Peyer's patch (tissue), 4 donors: ENCODE measurements at places on chromosomes 4 and X.
A peak's percentile ranks its signal among the peaks of the same experiment; 100 is the strongest.

GRCh38 chr4:84857296-84857695 lies 109.2 kb downstream of the WDFY3 start:
- DNase-seq, result no peak

GRCh38 chrX:103495786-103496185 lies 23.5 kb downstream of the RAB40A start:
- DNase-seq, result no peak

- DNase-seq, result no peak
These were observed 63.5 kb upstream of the ARHGAP36 start for GRCh38 chrX:130994671-130995070.

- no peak for DNase-seq
These were observed 212.7 kb downstream of the CENPC start for GRCh38 chr4:67332627-67333026.

- DNase-seq, result no peak
These were observed 13.7 kb upstream of the AREG start for GRCh38 chr4:74431113-74431826.

DNA sequence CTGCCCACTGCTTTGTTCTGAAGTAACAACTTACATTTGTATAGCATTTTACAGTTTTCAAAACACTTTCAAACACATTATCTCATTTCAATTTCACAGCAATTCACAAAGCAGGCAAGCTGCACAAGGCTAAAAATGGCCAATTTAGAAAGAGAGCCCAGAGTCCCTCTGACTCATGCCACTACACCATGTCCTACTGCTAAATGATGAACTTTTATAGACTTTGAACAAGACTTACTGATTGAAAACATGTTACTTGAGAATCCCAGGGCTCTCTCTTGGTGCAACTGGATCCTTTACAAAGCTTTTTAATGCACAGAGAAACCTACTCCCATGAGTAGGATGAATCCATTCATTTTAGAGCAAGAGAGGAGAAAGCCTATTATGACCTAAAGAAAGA lies 5.8 kb upstream of the G3BP2 start:
- no peak for DNase-seq

- DNase-seq, result no peak
These were observed 1.0 kb upstream of the HTR2C start for GRCh38 chrX:114582698-114583395.

DNA sequence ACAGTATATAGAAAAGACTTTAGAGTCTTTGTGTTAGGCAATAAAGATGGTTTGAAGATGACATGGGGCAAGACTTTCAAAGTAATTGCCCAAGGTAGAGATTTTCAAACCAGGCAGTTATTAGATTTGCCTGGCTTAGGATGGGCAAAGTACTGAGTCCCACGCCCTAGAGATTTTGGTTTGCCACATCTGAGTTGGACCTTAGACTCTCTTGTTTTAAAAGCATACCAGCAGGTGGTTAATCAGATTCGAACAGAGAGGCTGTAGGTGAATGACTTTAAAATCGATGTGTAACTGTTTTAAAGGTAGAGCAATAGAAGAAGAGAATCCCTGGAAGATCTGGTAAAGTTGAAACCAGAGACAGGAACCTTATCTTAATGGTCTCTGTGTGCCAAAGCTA lies 121.5 kb downstream of the RAPGEF2 start:
- DNase-seq, result no peak

- DNase-seq, result no peak
These were observed 1.5 kb upstream of the CTBP1 start for GRCh38 chr4:1250527-1250812.

- no peak for DNase-seq
These were observed 49.8 kb upstream of the CYSLTR1 start for GRCh38 chrX:78377186-78377585.

- no peak for DNase-seq
These were observed 117.4 kb downstream of the DIPK2B start for GRCh38 chrX:45083314-45083713.

GRCh38 chr4:26878794-26879391 lies 18.3 kb downstream of the STIM2 start:
- DNase-seq, result no peak

- no peak for DNase-seq
These were observed 898.9 kb upstream of the EPHA5 start for GRCh38 chr4:66569228-66569627.

- no peak for DNase-seq
These were observed 109.8 kb downstream of the HMX1 start for GRCh38 chr4:8761824-8762205.

DNA sequence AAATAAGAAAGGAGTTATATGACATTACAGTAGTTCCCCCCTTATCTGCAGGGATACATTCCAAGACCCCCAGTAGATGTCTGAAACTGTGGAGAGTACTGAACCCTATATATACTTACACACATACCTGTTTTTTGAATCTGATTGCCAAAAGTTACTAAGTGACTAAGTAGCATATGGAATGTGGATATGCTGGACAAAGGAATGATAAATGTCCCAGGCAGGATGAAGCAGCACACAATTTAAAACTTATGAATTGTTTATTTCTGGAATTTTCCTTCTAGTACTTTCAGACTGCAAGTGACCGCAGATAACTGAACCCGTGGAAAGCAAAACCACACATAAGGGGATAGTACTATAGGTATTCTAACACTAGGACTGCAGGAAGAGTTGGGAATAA lies 22.7 kb downstream of the UGDH start:
- DNase-seq, result no peak

- no peak for DNase-seq
These were observed 227.5 kb upstream of the FGF13 start for GRCh38 chrX:138939038-138939437.

- DNase-seq, result no peak
These were observed 5.9 kb downstream of the ENAM start for GRCh38 chr4:70634482-70634881.

GRCh38 chrX:154719132-154719675 lies 31.7 kb downstream of the GAB3 start:
- DNase-seq, result no peak

GRCh38 chrX:23228950-23229448 lies 105.7 kb upstream of the PTCHD1 start:
- DNase-seq, result no peak

DNA sequence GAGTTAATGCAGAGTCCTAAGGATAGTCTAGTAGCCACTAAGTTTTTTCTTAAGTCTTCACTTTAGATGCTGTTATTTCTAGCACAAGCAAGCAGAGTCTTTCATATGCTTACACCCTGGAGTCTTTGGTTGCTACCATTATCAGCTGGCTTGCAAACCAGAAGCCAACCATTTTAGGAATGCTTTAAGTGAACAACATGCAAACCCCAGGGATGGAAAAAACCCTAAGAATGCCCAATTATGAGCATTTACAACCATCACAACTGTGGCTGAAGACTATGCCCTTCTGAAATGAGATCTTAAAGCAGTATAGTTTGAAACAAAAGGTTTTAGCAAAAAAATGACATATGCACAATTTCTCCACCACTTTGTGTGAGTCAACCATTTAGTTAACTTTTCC lies 6.6 kb downstream of the MID1IP1 start:
- DNase-seq, result no peak

DNA sequence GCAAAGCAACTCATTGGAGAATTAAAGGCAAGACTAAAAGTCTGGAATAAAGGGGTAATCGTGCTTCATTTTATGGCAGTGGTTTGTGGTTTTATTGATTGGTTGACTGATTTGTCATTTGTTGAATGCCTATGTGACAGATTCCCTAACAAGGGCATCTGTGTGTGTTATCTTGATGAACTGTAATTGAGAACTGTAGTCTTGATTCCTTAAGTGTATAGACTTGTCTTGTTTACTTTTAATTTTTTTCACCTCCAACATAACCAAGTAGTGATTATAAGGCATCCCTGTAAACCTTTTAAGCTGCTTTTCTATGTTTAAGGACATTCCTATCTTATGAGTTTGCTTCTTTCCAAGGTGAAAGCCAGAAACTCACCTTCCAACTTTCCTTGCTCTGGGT lies 216.0 kb upstream of the TAPT1 start:
- DNase-seq, result no peak

DNA sequence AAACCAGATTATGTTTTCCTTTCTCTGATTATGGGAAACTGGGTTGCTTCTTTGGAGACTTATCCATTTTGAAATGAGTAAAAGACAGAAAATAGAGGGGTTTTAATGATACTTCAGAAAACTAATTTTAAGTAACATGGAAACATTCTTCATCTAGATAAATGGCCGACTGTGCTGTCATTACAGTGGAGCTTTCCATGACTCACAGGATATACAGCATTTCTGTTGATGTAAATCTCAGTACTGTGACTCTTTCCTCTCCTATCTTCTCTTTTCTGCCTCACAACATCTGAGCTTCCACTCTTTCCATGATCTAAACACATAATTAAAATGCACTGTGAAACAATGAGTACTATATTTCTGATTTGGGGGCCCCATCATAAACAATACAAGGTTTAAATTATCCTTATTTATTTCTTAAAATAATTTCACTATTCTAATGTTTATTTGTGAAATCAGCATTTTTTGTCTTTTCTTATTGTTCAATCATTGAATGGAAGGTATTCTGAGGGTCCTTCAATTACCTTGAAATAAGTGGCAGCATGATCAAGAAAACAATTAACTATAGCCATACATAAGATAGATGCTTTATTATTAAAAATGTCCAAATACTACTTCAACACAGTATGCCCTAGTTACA lies 19.3 kb downstream of the SEC24D start:
- no peak for DNase-seq

DNA sequence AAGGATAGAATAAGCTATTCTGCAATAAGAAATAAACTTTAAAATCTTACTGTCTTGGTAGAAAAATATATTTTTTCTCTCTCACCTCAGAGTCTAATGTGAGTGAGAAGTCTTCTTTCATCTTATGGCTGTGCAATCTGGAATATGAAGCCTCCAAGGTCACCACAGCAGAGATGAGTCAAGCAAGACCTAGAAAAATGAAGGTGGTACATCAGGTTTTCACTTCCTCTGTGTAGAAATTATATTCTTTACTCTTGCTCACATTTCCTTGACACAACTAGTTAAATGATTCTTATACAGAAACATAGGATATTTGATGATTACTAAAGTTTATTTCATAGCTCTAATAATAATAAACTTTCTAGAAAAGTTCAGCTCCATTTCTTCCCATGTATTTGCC lies 211.4 kb downstream of the CXXC4 start:
- no peak for DNase-seq

DNA sequence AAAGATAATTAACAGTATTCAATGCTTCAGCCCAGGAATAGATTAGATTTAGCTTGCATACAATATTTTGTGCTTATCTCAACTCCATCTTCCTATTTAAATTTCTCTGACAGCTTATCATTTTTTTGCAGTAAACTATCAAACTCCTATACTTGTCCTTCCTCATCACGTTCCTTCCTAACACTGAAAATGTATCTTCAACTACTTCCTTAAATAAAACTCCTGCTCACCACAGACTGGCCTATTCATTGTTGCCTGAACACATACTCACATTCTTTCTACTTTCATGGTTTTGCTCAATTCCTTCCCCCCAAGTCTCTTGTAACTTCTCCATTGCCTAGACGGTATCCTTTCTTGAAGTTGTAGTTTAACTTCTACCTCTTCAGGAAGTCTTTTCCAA lies 28.5 kb upstream of the PTPN13 start:
- DNase-seq, result no peak

GRCh38 chr4:159264057-159264456 lies 161.2 kb downstream of the RAPGEF2 start:
- DNase-seq, result no peak

DNA sequence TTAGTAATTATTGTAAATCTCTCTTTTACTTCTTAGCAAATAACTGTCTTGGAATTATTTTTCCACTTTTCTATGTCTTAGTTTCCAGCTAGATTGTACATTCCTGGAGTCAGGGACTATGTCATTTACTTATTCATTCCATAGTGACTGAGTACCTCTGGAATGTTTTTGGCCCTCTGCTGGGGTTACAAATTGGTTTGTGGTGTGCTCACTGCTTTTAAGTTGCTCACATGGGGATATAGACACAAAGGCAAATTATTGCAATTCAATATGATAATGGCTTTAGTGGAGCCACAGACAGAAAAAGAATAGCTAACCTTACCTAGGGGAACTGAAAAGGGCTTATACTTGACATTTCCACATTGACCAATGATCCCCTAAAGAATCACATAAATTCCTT lies 63.7 kb upstream of the PDGFRA start:
- no peak for DNase-seq

DNA sequence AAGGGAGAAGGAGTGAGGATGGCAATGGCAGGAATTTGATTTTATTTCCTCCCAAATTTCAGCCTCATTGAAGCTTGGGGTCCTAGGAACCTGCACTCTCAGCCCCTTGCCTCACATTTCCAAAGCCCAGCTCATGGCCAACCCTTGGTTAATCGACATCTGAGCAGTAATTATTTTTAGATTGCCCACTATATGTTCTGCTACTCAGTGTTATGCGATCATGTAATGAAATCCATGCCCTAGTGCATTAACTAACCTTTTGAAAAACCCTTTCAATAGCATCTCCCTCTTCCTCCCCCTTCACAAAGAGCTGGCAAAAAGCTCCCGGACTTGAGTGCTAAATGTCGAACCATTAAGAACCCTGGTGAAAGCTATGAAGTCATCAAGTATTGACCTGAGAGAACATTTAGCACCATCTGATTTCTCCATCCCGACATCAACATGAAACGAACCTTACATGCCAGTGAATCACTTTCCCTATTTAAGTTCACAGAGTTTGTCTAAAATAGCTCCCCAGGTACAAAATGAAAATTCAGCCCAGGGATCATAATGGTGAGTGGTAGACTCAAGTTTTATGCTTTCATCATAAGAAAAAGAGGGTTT lies 59.2 kb upstream of the RPS6KA3 start:
- no peak for DNase-seq

GRCh38 chr4:80335554-80336358 lies at the start of gene CFAP299:
CFAP299 (plus strand) TSS chr4:80335730.
- DNase-seq, result peak; percentile 37

GRCh38 chr4:42871671-42872290 lies 20.7 kb upstream of the GRXCR1 start:
- DNase-seq, result no peak

DNA sequence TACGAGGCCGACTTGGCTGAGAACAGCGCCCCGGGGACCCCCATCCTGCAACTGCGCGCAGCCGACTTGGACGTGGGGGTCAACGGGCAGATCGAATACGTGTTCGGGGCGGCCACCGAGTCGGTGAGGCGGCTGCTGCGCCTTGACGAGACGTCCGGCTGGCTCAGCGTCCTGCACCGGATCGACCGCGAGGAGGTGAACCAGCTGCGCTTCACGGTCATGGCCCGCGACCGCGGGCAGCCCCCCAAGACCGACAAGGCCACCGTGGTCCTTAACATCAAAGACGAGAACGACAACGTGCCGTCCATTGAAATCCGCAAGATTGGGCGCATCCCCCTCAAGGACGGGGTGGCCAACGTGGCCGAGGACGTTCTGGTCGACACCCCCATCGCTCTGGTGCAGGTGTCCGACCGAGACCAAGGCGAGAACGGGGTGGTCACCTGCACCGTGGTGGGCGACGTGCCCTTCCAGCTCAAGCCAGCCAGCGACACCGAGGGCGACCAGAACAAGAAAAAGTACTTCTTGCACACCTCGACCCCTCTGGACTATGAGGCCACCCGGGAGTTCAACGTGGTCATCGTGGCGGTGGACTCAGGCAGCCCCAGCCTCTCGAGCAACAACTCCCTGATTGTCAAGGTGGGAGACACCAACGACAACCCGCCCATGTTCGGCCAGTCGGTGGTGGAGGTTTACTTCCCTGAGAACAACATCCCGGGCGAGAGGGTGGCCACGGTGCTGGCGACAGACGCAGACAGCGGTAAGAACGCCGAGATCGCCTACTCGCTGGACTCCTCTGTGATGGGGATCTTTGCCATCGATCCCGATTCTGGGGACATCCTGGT lies 2.4 kb downstream of the PCDH7 start:
- DNase-seq, result no peak
